ENCODE measurements at places on chromosomes 3 and 15.

GRCh38 chr15:29542994-29543393 lies 273.4 kb upstream of the NSMCE3 start:
- no peak for DNase-seq

DNA sequence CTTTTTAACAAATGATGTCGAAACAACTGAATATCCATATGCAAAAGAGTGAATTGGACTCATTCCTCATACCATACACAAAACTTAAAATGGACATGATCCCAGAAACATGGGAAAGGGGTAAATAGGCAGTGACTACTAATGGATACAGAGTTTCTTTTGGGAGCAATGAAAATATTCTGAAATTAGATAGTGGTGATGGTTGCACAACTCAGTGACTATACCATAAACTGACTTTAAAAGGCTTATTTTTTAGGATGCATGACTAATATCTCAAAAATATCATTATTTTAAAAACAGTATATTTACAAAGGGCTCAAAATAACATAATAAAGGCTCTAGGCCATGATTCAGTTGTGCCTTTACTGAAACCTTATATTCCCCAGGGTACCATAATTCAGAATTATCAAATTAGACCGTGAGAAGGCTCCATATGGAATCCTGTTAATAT lies 16.3 kb upstream of the ATP13A3 start:
- no peak for DNase-seq

DNA sequence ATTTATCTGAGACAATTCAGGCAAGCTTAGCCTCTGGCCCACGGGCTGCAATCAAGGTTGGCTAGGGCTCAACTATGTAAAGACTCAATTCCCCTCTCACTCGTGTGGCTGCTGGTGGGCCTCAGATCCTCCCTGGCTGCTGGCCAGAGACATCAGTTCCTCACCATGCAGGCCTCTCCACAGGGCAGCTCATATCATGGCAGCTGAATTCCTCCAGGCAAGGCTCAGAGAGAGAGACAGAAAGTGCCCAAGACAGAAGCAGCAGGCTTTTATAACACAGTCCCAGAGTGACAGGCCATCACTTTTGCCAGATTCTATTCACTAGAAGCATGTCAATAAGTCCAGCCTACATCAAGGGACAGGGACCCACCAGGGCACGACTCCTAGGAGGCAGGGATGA lies 63.2 kb downstream of the XXYLT1 start:
- no peak for DNase-seq

GRCh38 chr15:64373360-64373759 lies 7.9 kb downstream of the PCLAF start:
- DNase-seq = no peak

GRCh38 chr3:191003742-191004141 lies 141.2 kb upstream of the GMNC start:
- DNase-seq = no peak

DNA sequence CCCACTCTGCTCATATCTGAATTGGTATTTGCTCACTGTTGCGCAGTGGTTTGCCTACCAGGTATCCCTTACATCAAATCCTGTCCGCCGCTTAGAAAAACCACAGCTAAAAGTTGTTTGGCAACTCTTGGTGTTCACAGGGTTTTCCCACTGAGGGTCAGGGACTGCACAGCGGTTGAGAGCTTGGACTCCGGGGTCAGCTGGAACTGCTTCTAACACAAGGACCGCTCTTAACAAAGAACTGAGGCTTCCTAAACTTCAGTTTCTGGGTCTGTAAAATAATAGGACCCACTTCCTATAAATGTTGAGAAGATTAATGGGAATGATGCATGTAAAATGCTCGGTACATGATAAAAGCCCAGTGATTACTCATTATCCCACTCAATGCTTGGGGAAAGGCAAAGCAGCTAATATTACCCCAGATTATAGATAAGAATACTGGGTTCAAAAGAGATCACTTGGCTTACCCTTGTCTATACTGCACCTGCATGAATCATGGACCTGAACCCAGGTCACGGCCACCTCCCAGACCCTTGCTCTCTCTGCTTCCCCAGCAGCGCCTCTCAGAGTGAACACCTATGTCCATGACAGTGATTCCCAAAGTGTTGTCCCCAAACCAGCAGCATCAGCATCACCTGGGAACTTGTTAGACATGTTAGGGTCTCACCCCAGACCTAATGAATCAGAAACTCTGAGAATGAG lies 36.1 kb downstream of the LIPC start:
- peak; percentile 90 for DNase-seq

- DNase-seq = no peak
Measured at GRCh38 chr15:94240480-94240879, 9.1 kb downstream of the MCTP2 start.

DNA sequence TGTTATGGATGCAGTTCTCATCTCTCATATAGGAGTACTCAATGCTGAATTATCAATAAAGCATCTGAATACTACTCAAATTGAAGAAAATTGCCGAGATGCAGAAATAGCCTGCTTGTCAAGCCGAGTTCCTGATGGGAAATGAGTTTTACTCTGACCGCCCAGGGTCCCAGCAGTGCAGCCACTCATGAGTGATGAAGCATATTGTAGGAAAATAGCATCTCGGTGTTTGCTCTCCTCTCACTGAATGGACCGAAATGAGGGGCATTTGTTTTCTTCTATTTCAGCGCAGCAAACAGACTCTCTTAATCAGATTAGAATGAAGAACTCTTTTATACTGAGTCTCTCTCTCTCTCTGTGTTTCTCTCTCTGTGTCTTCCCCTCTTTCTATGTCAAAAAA lies 190.0 kb downstream of the GABRB3 start:
- no peak for DNase-seq

GRCh38 chr3:191963182-191963581 lies 502.2 kb downstream of the PYDC2 start:
- no peak for DNase-seq

- DNase-seq = no peak
Measured at GRCh38 chr3:88000853-88001252, 58.0 kb downstream of the CGGBP1 start.

DNA sequence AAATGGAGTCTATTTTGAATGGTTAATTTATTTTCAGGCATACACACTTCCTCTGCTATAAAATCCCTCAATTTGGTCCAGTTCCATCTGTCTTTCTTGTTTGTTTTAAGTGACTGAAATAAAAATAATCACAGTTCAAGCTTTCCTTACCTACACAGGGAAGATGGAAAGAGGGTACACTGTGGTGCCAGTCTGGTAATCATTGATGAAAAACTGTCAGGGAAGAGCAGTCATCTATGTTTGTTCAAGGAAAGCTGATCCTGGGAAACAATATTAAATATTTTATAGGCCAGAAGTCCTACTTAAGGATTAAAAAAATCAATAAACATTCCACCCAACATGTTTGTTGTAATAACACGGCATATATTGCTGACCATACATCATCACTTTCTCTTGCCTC lies 115.2 kb upstream of the KCNMB2 start:
- no peak for DNase-seq

GRCh38 chr3:30631243-30631904 lies 25.0 kb downstream of the TGFBR2 start:
- no peak for DNase-seq

DNA sequence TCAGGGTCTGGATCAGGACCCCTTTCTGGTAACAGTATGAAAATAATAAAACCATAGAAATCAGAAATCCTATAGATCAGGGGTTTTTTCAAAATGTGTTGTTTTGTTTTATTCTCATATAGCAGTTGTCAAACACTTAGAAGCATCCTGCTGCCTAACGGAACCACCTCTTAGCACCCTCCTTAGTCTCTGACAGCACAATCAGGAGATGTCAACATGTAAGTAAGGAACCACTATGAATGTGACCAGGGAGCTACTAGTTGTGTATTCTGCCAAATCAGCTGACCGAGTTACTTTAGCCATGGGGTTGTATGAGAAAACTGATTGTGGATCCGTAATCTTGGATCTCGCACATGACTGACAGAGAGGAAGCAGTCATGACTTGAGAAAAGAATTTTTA lies 22.2 kb downstream of the CCDC39 start:
- no peak for DNase-seq

- DNase-seq = no peak
Measured at GRCh38 chr3:170953736-170954135, 45.3 kb upstream of the EIF5A2 start.

DNA sequence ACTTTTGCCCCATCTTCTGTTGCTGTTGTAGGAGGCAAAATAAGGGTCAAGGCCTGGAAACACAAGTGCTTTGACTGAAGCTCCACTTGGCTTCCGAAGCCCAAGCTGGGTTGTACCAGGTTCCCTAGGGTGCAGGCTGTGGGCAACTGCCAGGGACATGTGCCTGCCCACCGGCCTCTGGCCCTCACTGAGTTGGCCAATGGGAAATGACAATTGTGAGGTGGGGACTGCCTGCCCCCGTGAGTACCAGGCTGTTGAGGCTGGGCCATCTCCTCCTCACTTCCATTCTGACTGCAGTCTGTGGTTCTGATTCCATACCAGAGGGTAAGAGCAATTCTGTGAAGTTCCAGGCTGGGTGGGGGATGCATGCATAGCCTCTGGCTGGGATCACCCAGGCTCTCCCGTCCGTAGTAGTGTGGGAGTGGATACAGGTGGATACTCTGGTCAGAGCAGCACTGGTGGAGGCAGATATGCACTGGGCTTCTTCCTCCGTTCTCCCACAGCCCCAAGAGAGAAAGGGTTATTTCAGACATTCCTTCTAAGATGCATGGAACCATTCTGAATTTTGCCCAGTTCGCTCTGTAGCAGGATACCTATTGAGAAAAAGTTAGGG lies at the start of gene ADIPOQ:
Gene ADIPOQ, plus strand, starts transcription at position 285 of the 613 bp plus-strand sequence. CDS start 10,349 bp downstream, outside the sequence.
- no peak for DNase-seq

- no peak for DNase-seq
Measured at GRCh38 chr3:15782429-15782828, 15.3 kb downstream of the ANKRD28 start.

DNA sequence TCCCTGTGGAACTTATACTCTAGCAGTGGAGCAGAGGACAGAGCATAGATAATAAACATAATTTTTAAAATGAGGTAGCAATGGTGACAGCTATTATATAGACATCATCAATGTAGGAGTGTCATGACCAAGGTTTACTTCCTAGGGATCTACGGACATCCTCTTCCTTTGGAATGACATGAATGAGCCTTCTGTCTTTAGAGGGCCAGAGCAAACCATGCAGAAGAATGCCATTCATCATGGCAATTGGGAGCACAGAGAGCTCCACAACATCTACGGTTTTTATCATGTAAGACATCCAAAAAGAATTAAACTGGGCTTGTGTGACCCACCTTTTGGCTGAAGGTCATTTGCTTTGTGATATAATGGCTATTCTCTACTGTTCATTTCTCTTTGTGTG lies 30.1 kb upstream of the CAPN3 start:
- no peak for DNase-seq

GRCh38 chr3:19093084-19093483 lies 55.2 kb upstream of the KCNH8 start:
- no peak for DNase-seq

GRCh38 chr3:144351773-144352365 lies 380.2 kb downstream of the DIPK2A start:
- no peak for DNase-seq

- DNase-seq = no peak
Measured at GRCh38 chr15:74621546-74621920, 5.9 kb downstream of the CLK3 start.

GRCh38 chr3:165206454-165207266 lies 10.5 kb upstream of the SLITRK3 start:
- DNase-seq = peak; percentile 85

DNA sequence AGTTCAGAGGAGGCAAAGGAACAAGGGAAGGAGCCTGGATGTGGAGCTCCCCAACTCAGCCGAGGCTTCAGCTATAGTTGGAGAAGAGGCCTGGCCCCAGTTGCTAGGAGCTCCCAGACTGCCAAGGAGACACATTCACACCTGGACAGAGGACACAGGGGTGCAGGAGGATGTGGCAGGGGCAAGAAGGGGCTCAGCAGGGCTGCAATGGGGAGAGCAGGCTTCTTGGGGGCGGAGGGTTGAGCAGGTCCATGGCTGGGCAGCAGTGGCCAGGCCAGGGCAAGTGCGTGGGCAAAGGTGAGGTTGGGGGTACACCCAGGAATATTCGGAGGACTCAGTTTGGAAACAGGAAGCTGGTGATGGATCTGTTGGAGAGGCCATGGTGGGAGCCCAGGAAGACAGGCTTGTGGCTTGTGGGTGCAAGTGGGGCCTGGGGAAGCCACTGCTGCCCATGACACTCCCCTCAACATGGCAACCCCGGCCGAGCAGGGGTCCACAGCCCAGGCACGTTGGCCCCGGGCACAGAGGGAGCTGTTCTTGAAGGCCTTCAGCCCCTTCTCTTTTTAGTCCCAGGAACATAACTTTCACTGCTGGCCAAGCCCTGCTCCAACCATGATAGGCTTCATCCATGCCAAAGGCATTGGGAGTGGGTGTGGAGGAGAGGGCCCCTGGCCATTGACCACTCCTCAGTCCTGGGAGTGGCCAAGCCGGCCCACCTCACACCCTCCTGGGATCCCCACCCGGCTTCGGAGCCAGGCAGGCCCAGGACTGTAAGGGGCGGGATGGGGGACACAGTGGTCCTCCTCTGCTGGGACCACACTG lies 33.3 kb downstream of the TSPAN3 start:
- DNase-seq = peak; percentile 45

GRCh38 chr15:68326711-68327354 lies 49.3 kb downstream of the FEM1B start:
- DNase-seq = no peak

DNA sequence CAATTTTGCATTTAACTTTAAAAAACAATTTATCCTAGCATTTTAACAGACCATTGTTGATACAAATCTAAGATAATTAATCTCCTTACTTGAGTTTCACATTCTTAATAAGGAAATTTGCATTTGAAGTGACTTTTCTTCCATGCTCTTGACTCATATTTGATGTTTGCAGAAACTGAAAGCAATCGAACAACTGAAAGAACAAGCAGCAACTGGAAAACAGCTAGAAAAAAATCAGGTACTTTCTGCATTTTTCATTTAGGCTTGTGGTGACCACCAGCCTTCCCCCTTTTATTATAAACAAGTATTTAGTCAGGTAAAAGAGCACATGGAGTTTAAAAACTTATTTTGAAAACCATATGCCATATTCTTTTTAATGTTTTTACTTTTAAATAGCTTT lies 20.1 kb upstream of the SELENOT start:
- no peak for DNase-seq

- DNase-seq = peak; percentile 49
Measured at GRCh38 chr15:91271565-91272153, 171.6 kb downstream of the SV2B start.

DNA sequence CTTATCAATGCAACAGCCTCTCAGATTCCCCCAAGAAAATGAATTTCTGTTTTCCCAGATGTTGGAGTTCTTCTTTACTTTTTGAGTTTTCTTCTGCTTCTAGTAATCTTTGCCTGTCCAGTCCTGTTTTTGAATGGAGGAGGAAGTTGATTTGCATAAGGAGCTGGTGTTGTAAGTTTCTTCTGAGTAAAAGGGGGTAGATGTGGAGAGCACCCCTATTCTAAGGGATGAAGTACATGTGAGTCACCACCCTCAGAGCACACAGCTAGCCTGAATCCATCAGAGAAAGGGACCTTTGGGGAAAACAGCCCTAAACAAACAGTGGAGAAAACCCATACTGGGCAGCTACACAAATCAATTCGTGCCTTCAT lies 34.5 kb downstream of the ACAA1 start:
- no peak for DNase-seq

- DNase-seq = no peak
Measured at GRCh38 chr3:183202004-183202722, 39.6 kb upstream of the LAMP3 start.
